ENCODE measurements at places on chromosomes 6 and 20.

DNA sequence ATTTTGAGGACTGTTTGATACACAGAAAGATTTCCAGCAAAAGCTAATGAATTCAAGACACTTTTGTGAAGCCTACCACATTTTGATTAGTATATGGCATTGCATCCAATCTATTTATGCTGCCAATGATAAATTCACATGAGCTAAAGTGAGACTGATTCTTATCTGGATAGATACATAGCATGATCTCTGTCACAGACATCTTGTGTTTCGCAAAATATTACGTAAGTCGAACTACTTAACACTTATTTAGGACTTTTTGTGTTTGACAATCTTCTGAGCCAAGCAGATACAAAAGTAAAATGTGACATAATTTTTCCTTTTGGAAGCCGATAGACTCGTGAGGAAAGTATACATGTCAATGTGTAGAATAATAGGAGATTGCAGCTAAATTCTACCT, 251.6 kb downstream of the HACE1 start:
- DNase-seq, result no peak

DNA sequence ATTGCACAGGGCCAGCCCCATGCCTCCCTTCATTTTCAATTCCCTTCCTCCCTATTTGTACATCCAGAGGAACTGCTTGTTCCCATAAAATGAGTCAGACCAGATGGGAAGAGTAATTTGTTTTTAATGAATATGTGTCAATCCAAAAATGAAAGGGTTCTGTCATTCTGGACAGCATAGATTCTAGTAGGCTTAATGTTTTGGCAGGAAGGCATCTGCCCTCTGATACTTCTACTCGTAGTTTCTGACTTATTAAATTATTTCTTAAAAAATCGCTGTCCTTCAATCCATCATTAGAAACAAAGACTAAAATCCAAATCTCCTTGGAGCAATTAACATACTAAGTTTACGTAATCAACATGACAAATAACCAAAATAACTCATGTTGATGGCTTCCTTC, 665.5 kb downstream of the TENT5A start:
- no peak for DNase-seq

GRCh38 chr20:63915471-63915870, 20.5 kb downstream of the DNAJC5 start:
- no peak for DNase-seq

- DNase-seq, result no peak
Measured at GRCh38 chr6:15297895-15298590, 52.2 kb downstream of the JARID2 start.

DNA sequence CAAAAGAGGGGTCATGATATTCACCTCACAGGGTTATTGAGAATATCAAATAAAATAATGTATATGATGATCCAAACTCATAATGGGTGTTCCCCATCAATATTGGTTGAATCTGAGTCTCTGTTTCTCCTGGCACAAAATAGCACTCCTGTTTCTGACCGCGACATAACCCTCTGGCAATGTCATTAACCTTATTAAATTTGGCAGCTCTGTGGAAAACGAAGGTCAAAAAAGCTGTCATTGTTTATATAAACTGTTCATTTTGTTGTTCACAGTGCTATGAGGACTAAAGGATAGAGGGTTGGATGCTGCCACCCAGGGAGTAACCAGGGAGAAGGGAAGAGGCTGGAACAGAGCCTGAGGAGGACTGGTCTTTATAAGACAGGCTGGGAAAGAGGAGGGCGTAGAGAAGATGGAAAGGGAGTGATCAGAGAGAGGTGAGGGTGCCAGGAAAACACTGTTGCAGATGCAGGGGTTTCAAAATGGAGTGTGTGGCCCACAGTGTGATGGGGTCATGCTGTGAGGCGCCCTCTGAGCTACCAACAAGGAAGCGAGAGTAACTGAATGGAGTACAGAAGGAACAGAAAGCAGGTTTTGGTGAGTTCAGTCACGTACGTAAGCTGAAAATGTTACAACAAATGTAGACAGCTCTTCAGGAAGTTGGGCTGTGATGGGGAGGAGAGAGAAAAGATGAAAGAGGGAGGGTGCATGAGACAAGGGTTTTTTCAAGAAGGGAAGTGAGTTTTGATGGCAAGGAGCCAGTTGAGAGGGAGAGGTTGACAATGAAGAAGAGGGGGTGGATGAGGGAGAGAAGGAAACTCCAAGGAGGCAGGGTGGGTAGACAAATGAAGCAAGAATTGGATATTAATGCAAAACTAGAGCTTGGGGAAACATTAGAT, 251.6 kb upstream of the TAB2 start:
- no peak for DNase-seq

- DNase-seq, result no peak
Measured at GRCh38 chr6:156919814-156920369, 142.7 kb downstream of the ARID1B start.

- DNase-seq, result no peak
Measured at GRCh38 chr6:142303176-142303533, 1.3 kb downstream of the ADGRG6 start.

- DNase-seq, result no peak
Measured at GRCh38 chr6:28941684-28942448, 18.1 kb upstream of the TRIM27 start.

DNA sequence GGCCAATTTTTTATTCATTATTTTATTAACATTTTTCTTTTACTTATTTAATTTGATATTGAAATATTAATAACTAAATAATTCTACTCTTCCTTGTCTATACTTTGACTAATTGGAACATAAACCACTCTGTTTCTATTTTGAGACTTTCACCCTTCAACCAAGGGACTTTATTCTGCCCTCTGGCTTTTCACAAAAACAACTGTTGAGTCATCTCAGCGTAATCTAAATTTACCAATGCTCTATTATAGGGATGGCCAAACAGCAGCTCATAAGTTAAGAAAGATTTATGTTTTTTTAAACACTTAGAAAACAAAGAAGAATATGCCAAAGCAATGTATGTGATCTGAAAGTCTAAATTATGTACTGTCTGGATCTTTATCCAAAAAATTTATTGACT, 46.7 kb downstream of the DOP1A start:
- DNase-seq, result no peak

DNA sequence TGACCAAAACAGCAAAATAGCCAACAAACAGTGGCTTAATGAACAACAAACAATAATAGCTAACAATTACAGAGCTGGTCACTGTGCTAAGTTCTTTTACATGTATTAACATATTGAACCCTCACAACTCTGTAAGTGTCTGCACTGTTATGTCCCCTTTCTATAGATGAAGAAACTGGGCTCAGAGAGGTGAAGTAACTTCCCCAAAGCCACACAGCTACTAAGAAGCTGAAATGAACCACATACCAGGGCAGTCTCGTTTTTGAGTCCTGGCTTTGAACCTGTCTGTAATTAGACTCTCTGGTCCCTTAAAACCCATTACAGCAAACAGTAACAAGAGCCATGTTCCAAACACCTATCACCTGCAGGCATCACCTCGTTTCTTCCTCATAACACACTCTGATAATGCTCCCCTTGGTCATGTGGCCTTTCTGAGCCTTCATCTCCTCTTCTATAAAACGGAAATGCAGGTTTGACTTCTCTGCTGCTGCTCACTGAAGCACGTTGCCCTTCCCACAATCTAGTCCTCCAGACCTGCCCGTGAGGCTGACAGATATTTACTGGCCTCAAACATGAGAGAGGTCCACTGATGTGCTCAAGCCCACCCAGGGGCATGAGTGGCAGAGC, 23.3 kb downstream of the KCNK15 start:
- no peak for DNase-seq

- no peak for DNase-seq
Measured at GRCh38 chr6:107819217-107819616, 4.9 kb downstream of the SCML4 start.

- no peak for DNase-seq
Measured at GRCh38 chr6:169960521-169960885, 209.1 kb downstream of the ERMARD start.

GRCh38 chr6:113122060-113122459, 735.1 kb upstream of the MARCKS start:
- DNase-seq, result no peak

GRCh38 chr6:17965397-17965796, 22.0 kb downstream of the KIF13A start:
- DNase-seq, result no peak

DNA sequence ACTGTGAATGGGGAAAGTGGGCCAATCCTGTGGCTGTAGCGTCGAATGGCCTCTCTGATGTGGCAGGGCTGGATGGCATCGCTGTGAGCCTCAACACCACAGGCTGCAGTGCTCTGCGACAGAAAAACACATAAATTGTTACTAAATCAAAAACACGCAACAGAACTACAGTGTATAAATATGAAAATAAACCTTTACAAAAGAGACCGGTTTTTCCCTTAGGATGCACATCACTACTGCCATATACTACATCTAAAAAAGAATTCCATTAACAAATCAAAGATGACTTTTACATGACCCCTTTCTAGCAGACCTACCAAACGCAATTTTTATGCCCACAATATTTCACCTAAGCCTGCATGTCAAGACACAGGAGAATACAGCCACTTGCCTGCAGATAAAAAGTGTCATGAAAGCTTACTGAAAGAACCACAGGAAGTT, 395.5 kb upstream of the RUNX2 start:
- no peak for DNase-seq

- DNase-seq, result no peak
Measured at GRCh38 chr20:46673394-46674252, 15.6 kb downstream of the TP53RK start.

All from stimulated activated CD4-positive, alpha-beta T cell treated with anti-CD3 and anti-CD28 coated beads, Interleukin-1b, Interleukin-23, amount 100 ng/mL, for 4 hours (primary cell).